Panc1 (cell line): ENCODE measurements at places on chromosomes 2 and 18.

- no peak for DNase-seq
These were observed 211.3 kb upstream of the HAAO start for GRCh38 chr2:43003702-43004101.

DNA sequence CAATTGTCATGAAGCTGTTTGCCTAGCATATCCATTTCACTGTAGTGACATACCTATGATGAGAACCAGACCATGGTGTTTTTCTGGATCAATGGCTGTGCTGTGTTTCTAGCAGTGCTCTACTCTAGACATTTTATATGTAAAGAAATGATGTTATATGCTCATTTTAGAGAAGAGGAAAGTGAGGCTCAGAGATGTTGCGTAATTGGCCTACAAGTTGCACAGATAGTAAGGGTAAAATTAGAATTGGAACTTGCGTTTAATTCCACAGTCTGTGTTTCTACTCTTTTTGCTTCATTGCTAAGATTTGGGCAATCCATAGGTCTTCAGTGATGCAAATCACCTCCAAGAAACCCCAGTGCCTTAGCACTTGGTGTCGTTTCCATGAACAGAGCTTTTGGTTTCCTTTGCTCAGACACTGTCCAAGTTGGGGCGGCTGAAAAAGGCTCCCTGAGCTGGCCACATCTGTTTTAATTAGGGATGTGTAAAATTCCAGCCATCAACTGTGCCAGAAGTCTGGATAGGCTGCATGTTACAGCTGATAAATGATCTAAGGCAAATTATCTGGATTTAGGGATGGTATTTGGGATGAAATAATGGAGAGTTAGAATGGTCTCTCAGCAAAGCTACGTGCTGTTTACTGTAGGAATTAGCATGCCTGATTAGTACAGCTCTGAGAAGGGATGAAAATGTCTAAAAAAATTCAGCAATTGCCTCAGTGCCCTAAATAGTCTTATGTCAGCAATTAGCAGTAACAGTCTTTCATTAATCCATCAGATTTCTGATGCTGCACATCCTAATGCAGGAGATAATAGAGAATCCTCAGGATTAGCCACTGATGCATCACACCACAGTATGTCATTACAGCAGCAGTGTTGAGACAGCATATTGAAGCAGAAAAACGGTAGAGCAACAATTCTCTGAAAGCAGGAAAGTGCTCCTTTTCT, 65.3 kb downstream of the PTPRM start:
- DNase-seq = no peak

DNA sequence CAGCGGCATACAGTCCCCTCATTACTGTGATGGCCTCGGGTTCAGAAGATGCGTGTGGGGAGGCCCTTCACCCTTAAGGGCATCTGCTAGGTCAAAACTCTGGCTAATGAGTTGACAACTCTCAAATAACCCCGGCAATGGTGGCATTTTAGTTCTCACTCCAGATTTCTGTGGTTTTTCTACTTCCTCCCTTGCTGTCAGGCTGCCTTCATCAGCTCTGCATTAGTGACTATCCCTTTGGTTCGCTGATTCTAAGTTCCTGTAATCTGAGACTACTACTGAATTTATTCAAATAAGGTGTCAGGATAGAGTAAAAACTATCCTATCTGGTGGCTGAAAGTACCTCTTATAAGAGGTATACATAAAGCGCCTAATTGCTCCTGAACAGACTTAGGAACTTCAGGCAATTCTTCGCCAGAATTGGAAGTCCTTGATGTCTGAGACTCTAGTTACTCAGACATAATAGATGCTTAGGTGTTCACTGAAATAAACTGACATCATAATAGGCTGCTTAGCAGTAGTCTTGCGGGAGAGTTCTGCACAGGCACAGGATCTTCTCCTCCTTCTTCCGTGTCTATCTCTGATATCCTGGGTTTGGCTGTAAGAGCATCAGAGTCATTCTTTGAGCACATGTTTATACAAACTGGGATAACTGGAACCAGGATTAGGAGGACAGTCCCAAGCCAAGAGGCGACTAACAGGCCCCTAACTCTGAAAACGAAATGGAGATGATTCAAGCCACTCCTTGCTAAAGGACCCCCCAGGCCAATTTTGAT, 194.5 kb downstream of the DNER start:
- DNase-seq = no peak

GRCh38 chr18:59383851-59384250, 24.8 kb upstream of the LMAN1 start:
- DNase-seq = no peak

GRCh38 chr2:197838579-197838978, 34.2 kb downstream of the PLCL1 start:
- DNase-seq = no peak

- DNase-seq = no peak
These were observed 77.7 kb downstream of the KCTD18 start for GRCh38 chr2:200431996-200432705.

DNA sequence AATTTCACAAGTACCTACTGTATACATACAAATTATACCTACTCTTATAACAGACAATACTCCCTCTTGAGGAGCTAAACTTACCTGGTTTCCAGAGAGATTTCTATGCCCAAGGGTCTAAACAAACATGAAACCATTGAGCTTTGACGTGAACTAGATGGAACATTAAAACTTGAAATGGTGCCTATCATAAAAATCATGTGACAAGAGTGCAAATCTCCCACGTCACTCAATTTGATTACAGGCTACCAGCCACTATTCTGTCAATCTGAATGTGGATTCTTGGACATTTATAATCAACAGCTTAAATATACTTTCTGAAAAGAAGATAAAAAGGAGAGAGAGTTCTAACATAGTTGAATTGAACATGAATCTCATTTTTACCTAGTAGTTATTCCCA, 297.1 kb upstream of the SESTD1 start:
- no peak for DNase-seq

GRCh38 chr2:164182116-164182627, 439.1 kb downstream of the GRB14 start:
- DNase-seq = no peak

GRCh38 chr18:59087391-59087790, 52.3 kb upstream of the SEC11C start:
- no peak for DNase-seq

DNA sequence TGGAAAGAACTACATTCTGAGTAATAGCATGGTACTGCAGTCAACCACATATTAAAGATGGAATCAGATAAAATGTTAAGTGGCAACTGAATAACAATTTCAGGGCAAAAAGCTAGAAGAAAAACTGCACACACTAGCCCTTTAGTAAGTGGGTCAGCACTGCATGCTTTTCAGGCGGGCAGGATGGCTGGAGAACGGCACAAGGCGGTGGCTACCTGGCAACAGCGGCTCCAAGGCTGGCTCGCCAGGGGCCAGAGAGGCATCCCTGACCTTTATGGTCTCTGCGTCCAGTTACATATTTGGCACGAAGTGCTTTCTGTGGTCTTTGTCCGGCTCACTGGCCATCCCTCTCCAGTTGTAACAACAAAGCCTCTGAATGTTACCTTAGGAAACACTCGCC, 226.7 kb downstream of the MYT1L start:
- no peak for DNase-seq

- DNase-seq = no peak
These were observed 77.9 kb upstream of the GLS start for GRCh38 chr2:190802626-190803209.

DNA sequence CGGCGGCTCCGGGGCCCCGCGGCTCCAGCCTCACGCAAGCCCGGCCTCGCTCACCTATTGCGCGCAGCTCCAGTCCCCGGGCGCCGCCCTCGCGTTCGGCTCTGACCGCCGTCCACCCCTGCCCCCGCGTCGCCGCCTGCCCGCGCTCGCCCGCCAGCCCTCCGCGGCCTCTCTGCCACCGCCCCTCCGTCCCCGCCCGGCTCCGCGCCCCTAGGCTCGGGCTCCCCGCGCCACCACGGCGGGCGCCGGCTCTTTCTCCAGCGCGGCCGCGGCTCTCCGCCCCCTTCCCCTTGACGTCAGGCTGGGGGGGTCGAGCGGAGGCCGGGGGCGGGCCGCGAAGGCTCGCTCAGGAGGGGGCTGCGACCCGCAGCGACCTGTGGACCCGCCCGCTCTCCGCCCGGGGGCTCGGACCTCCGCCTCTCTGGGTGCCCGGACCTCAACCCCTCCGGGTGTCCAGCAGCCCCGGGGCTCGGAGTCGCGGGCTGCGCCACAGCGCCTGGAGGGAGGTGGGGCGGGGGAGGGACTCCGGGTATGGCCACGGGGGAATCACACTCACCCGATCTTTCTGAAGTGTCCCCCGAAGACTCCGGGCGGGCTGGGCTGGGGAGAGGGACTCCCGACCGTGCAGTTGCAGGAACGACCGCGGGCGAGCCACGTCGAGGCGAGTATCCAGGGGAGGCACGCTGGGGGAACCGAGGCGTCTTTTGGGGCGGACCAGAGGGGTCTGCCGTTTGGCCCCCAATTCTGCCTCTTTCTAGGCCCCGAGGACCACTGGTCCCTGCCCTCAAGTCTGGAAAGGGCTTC, at the start of gene SEMA4C:
Gene SEMA4C, minus strand, starts transcription at position 259 of the 804 bp plus-strand sequence. CDS start 2,194 bp downstream, outside the sequence.
- no peak for DNase-seq

GRCh38 chr18:80188643-80189530, 58.4 kb downstream of the PARD6G start:
- DNase-seq = no peak

DNA sequence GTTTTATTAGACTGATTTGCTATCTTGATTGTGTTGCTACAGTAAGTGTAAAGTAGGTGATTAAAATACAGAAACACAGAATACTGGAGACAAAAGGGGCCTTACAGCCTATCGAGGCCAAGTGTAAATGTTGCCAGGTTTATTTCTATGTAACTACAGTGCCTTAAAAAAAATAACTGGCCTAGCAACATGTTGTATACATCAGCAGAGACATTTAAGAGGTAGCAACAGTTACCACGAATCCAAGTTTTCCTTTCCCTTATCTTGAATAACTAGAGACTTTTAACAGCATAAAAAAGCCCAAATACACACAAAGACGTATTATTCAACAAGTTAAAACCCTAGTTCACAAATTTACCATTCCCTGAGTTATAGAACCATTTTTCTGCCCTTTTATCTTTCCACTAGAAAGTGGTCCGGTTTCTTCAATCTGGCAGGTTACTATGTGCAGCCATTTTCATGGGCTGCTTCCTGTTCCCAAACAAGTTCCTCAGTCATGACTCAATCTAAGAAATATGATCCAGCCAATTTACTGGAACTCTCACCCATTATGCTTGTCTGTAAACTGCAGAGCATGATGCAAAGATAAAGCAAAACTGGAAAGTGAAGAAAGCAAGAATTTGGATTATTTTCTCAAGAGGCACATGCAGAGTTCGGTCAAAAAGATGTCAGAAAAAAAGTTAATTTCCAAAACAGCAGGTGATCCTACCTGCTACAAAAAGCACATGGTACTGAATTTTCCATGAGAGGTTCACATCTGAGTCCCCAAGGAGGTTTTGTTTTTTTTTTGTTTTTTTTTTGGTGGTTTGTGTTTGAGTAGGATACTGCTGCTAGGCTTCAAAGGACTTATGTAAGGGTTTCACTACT, 22.2 kb downstream of the NFE2L2 start:
- DNase-seq = peak; percentile 84
